Ascending aorta (tissue), 2 donors: ENCODE measurements at places on chromosomes 12 and 14.

GRCh38 chr12:87982208-87982607 is 47.0 kb downstream of the C12orf50 start:
- DNase-seq, result no peak

- DNase-seq, result peak; percentile 54
Measured at GRCh38 chr14:92489394-92490238, 24.0 kb upstream of the RIN3 start.

DNA sequence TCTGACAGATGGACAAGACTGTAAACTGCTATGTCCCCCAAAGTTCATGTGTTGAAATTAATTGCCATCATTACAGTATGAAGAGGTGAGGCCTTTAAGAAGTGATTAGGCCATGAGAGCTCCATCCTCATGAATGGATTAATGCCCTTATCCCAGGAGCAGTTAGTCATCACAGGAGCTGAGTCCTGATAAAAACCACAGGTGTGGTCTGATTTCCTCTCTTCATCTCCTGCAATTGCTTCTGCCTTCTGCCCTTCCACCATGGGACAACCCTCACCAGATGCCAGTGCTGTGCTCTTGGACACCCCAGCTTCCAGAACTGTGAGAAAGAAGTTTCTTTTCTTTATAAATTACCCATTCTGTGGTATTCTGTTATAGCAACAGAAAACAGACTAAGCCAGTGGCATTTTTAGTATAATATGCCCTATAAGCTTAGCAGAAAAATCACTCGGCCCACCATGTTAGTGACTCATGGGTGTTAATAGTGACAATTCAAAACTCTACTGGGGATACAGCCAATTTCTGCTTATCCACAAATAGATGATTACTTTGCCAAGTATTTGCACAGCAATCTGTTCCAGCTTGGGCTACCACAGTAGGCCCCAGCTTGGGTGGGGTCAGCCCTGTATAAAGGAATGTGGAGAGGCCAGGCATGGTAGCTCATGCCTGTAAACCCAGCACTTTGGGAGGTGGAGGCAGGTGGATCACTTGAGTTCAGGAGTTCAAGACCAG is 129.0 kb upstream of the BCL2L14 start:
- no peak for DNase-seq

DNA sequence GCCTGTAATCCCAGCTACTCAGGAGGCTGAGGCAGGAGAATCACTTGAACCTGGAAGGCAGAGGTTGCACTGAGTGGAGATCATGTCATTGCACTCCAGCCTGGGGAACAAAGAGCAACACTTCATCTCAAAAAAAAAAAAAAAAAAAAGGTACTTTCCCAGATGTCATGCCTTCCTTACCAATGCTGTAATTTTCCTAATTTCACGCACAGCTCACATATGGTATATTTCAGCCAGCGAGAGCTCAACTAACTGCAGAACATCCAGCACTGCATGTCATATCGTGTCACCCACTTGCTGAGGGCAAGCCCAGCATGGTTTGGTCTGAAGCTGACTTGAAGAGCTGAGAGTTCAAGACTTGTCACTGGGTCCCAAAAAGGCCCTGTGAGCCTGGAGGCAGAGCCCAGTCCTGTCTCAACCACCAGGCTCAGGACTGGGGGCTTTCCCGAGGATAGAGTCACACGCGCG is 29.0 kb downstream of the NFKBIA start:
- no peak for DNase-seq

- no peak for DNase-seq
Measured at GRCh38 chr14:70755655-70756054, 53.7 kb downstream of the MAP3K9 start.

DNA sequence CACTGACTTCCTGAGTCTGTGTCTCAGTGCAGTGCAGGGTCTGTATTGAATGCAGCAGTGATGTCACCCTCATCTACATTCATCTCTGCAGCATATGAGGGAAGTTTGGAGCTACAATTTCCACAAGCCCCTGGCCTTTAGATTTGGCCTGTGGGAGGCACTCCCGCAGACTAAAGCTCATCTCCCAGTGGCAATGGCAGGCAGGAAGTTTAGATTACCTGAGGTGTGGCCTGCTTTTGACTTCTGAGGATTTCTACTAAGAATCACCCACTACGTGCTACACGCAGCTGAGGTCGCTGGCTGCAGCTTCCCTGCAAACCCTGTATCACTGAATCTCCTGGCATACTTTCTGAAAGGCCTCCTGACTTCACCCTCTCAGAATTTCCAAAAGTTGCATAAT is 202.2 kb upstream of the PRKD1 start:
- DNase-seq, result no peak

GRCh38 chr14:36989806-36990205 is 182.6 kb downstream of the SLC25A21 start:
- DNase-seq, result no peak

DNA sequence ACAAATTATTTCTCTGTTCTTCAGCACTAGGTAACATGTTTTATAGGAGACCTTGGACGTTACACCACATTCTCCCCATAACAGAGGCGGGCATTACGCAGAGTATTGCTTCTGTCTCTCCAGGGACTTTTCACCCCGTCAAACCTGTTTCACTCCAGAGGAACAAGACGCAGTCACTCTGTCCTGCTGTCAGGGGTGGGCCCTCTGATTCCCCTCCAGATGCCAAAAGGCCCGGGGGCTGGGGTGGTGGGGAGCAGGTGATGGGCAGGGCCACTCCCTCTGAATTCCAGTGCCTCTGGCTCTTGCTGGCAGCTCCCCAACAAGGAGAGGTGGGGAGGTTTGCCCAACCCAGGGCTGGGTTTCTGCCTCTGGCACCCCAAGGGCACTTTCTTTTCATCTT is 71.9 kb downstream of the NTF3 start:
- peak; percentile 40 for DNase-seq

- DNase-seq, result no peak
Measured at GRCh38 chr14:50728836-50729235, 60.7 kb upstream of the SAV1 start.

GRCh38 chr12:78398750-78399149 is 465.8 kb upstream of the SYT1 start:
- no peak for DNase-seq

GRCh38 chr12:53750812-53751335 is 905 bp downstream of the CISTR start:
- DNase-seq, result peak; percentile 64

DNA sequence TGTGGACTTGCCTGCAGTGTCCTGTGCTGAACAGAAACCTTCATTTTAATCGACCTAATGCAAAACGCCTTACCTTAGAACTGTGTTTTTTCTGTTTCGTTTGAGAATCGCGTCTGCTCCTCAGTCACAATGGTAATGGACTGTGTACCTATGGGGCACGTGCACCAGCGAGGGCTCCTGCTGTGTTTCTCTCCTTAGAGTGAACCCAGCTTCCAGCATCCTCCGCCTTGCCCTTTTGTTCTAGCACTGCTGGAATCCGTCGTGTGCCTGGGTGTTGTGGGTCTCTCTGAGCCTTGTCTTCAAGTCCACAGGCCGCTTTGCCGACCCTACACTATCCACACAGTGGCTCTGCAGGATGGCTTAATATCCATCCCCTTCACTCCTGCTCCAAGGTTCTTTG is 3.6 kb downstream of the AMN start:
- no peak for DNase-seq

- DNase-seq, result no peak
Measured at GRCh38 chr14:87686746-87687145, 306.2 kb downstream of the GALC start.

DNA sequence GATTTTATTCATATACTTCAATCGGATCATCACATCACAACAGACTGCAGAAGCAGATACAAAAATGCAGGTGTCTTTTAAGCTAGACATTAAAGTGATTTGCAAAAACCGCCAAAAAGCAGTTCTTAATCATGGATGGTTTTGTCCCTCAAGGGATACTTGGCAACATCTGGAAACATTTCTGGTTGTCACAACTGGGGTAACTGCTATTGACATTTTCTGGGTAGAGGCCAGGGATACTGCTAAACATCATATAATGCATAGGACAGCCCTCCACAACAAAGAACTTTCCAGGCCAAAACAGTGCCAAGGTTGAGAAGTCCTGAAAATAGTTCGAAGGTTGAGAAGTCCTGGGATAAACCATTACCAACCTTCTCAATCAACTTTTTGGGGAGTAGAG is 101.8 kb upstream of the BBS10 start:
- DNase-seq, result no peak

- DNase-seq, result no peak
Measured at GRCh38 chr12:32615441-32615840, 63.7 kb upstream of the DNM1L start.

DNA sequence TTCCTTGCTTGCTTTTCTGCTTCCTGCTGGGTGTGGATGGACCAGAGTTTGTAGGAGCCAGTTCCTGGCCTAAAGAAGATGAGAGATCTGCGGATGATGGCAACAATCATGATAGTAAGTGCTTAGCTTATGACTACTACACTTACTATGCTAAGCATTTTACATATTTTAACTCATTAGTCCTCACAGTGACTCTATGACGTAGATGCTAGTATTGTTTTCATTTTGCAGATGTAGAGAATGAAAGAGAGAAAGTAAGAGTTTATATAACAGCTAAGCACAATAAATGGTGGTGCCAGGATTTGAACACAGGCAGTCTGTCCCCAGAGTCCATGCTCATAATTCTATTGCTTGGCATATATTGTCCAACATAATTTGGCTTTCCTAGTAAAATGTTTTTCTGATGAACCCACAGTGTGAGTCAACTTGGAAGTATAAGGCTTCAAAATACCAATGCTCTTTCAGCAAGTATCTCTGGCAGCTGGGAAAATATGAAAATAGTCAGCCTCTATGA is 363.2 kb upstream of the DDHD1 start:
- DNase-seq, result no peak

DNA sequence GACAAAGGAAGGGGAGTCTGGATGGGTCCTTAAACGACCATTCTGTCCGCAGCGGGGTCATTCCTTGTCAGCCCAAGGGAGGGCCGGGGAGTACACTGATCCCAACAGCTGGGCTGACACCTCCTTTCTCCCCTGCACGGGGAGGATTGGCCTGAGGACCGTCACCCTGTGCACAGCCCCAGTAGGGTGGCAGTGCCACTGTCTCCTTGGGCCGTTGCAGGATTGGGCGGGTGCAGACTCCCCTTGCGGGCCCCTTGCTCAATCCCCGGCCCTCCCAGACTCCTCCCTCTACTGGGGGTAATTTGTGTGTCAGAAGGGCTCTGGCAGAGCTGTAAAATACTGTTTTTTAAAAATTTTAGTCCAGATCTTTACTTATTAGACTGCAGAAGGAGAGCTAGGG is 12.6 kb upstream of the AMN start:
- DNase-seq, result no peak

DNA sequence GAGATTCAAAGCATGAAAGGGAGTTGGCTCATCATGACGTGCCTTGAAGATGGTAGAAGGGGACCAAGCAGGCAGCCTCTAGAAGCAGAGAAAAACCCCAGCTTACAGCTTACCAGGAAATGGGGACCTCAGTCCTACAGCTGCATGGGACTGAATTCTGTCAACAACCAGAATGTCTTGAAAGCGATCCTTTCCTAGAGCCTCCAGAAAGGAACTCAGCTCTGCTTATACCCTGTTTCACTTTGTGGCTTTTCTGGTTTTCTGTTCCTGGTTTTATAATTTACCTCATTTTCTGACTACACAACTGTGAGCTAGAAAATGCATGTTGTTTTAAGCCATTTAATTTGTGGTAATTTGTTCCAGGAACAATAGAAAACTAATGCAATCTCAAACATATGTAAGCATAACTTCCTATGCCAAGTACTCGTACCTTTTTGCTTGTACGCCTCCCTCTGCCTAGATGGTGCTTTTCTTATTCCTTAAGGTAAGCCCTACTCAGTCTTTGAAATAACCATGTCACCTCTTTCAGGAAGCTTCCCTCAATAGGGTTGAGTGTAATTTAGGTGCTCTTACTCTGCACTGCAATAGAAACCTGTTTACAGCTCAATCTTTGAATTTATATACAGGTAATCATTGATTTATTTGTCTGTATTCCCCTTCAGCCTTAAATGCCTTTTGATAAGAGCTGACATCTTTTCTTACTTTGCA is 348.8 kb downstream of the TMEM117 start:
- DNase-seq, result no peak

DNA sequence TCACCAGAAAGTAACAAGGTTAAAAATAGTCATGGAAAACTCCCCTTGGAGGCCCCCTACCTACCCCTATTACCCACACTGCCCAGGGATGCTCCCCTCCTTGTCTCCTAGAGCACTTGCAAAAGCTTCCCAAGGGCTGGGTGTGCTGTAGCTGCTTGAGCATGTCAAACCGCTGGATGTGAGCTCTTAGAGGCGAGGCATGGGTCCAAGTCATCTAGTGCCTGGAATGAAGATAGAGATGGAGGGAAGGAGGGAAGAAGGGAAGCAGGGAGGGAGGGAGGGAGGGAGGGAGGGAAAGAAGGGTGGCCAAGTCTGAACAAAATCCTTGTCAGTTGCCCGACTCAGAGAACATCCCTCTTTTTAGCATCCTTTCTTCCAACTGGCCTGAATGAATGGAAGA is 43.1 kb downstream of the LTBP2 start:
- DNase-seq, result no peak

GRCh38 chr14:74535756-74536325 is 42.3 kb downstream of the ISCA2 start:
- no peak for DNase-seq

DNA sequence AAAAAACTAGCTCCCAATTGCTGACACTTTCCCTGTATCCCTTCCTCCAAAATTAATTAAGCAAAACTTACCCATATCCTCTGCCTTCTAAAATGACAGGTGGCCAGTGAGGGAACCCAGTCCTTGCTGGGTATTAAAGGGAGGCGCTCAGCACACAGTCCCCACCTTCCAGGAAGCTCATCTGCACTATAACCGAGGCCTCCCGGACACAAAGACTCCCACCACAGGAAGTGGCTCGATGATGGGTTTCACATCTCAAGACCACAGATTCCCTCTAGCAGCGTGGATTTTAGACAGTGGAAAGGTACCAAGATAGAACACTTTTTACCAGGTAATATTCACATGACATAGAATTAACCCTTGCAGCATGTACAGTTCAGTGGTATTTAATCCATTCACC is 126.8 kb upstream of the NCOR2 start:
- DNase-seq, result no peak

DNA sequence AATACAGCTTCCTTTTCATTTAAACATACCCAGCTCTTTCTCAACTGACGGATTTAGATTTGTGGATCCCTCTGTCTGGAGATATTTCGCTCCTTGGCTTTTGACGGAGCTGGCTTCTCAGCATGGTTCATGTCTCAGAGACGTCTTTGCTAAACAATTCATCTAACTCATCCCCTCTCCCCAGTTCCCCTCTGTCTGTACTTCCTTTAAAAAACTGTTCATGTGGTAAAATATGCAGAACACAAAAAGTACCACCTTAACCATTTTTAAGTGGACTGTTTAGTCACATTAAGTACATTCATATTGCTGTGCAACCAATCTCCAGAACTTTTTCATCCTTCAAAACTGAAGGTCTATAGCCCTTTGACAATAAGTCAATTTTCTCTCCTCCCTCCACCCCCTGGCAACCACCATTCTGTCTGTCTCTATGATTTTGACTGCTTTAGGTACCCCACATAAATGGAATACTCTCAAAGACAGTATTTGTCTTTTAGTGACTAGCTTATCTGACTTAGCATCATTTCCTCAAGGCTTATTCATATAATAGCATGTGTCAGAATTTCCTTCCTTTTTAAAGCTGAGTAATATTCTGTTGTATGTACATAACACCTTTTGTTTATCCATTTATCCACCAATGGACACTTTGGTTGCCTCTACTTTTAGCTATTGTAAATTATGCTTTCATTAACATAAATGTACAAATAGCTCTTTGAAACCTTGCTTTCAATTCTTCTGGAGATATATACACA is 399.8 kb upstream of the SOX5 start:
- DNase-seq, result no peak
